Panc1 (cell line): ENCODE measurements at places on chromosomes 12 and 14. TPM values are rescaled to one million over a fixed set of nuclear protein-coding genes. Genes with fewer than 3 reads are reported as not detected.

DNA sequence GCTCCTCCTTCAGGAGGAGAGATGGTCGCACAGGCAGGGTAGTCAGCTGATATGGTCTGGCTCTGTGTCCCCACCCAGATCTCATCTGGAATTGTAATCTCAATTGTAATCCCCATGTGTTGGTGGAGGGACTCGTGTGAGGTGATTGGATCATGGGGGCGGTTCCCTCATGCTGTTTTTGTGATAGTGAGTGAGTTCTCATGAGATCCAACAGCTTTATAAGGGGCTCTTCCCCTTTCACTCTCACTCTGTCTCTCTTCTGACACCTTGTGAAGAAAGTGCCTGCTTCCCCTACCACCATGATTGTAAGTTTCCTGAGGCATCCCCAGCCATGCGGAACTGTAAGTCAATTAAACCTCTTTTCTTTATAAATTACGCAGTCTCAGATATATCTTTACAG is 218.9 kb upstream of the TMTC1 start:
- no peak overlapping the region for H3K27ac ChIP-seq
- no peaks in the 10 kb centered on the region for H3K4me1 ChIP-seq
- H3K36me3 ChIP-seq, result no peaks in the 10 kb centered on the region
- no peaks in the 10 kb centered on the region for H3K27me3 ChIP-seq
- no peak for DNase-seq
- no peak overlapping the region for H3K4me3 ChIP-seq

DNA sequence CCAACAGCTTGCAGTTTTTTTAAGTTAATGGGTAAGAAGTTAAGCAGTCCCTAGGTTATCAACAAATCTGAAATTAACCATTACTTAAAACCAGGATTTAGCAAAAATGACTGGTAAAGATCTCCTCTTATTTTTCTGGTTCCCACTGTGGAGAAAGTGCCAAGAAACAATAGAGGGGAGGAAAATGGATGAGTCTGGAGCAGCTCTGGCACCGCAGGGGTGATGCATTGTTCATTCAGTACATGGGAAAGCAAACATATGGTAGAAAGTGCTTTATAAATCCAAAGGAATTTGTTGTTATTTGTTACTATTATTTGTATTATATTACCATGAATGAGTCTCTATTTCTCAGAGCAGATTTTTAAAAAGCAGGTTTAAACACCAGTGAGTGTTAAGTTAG is 92.2 kb downstream of the DYRK2 start:
- H3K4me3 ChIP-seq, result no peak overlapping the region
- H3K4me1 ChIP-seq, result no peaks in the 10 kb centered on the region
- no peak overlapping the region for H3K27ac ChIP-seq
- H3K36me3 ChIP-seq, result no peaks in the 10 kb centered on the region

DNA sequence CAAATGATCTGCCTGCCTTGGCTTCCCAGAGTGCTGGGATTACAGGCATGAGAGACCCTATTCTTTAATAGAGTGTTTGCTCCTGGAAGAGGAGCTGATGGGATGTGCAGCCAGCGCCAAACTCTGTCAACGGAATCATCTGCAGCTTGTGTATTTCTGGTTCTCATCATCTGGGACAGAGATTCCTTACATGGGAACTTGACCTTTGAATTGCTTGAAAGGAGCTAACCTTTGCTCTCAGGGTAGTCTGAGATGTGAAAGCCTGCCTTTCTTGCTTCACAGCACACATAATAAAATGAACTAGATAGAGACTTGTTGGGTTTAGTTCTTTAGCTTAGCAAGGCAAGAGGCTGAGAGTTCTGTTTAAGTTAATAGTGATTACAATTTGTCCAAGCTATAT is 120.0 kb downstream of the OTOGL start:
- DNase-seq, result no peak
- no peak overlapping the region for H3K4me3 ChIP-seq
- no peaks in the 10 kb centered on the region for H3K36me3 ChIP-seq
- H3K27me3 ChIP-seq, result no peaks in the 10 kb centered on the region

Gene CD163
- 0.64 TPM for total RNA-seq

Gene OR10A7
- total RNA-seq, result not detected

Gene TECPR2
- 15.5 TPM for total RNA-seq

Gene CACNA1C
- total RNA-seq, result 0.03 TPM

DNA sequence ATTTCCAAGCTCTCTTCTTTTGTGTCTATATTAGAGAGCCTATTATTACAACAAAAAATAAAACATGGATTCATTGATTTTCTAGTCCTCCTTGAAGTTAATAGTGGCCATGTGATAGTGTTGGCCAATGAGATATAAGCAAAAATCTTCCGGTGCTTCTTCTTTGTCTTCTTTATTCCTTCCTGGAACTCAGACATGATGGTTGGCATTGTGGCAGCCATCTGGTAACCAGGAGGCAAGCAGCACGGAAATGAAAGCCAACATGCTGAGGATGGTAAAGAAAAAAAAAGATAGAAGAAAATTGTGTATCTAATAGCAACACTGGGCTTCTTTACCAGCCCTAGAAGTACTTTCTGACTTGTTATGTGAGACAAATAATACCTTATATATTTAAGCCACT is 50.8 kb upstream of the SEL1L start:
- no peaks in the 10 kb centered on the region for H3K36me3 ChIP-seq
- DNase-seq, result no peak
- H3K4me1 ChIP-seq, result no peaks in the 10 kb centered on the region
- H3K27ac ChIP-seq, result no peak overlapping the region
- H3K4me3 ChIP-seq, result no peak overlapping the region

GRCh38 chr14:29030970-29031369 is 264.4 kb downstream of the FOXG1 start:
- H3K27me3 ChIP-seq, result no peaks in the 10 kb centered on the region
- no peak for DNase-seq
- no peaks in the 10 kb centered on the region for H3K4me1 ChIP-seq
- no peaks in the 10 kb centered on the region for H3K36me3 ChIP-seq
- no peak overlapping the region for H3K4me3 ChIP-seq

Gene NYNRIN
- 0.31 TPM for total RNA-seq

GRCh38 chr14:77220246-77221017 is 38.8 kb downstream of the TMEM63C start:
- H3K27me3 ChIP-seq, result no peaks in the 10 kb centered on the region
- no peak overlapping the region for H3K4me3 ChIP-seq
- 0 out of 2 replicates have a peak, but pooled peaks cover 2% of the 10 kb centered on the region for H3K4me1 ChIP-seq
- H3K27ac ChIP-seq, result no peak overlapping the region

Gene CLEC2A
- total RNA-seq, result not detected

Gene SAMD15
- total RNA-seq, result 1.4 TPM

DNA sequence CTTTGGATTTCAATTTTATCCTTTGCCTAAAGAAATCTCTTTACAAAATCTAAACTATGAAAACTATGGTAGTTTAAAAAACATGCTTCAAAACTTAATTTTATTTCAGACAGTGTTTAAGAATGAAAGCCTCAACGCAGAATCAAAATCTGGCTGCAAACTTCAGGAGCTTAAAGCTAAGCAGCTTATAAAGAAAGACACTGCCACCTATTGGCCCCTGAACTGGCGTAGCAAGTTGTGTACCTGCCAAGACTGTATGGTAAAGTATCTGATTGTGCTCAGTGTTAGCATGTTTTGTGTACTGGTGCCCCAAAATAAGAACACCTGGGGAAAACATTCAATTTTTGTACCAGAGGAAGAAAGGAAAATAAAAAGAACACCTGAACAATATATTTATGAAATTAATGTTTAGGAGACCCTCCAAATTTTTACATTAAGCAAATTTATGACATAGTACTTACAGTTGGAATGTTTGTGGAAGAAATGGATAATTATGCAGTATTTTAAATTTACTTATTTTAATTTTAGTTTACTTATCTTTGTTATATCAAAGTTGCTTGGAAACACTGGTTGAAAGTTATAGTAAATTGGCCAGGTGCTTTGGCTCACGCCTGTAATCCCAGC is 12.2 kb downstream of the UBR7 start:
- H3K36me3 ChIP-seq, result peaks cover 5% of the 10 kb centered on the region
- H3K4me3 ChIP-seq, result no peak overlapping the region
- no peaks in the 10 kb centered on the region for H3K4me1 ChIP-seq
- DNase-seq, result no peak

Gene TEX22
- 2.9 TPM for total RNA-seq

- no peak overlapping the region for H3K27ac ChIP-seq
- no peaks in the 10 kb centered on the region for H3K27me3 ChIP-seq
- H3K4me1 ChIP-seq, result no peaks in the 10 kb centered on the region
- DNase-seq, result no peak
Observed at GRCh38 chr14:33810308-33810707, 140.6 kb downstream of the EGLN3 start.

DNA sequence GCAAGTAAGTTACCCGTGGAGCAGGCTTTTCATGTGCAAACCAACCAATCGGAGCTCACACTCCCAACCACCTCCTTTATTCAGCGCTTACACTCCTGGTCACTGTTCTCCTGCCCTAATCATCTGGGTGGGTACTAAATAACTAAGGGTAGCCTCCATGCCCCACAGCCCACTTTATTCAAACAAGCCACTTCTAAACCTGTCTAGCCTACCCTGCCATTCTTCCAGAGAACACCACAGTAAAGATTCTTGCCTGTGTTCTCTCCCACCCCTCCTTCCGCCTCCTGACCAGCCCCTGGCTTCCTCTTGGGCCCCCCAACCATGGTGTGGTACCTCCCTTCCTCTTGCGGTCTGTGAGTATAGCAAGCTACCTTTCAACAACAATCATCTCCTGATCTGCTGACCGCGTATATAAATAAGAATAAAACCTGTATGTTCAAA is 581.9 kb downstream of the VRK1 start:
- H3K36me3 ChIP-seq, result no peaks in the 10 kb centered on the region
- no peak overlapping the region for H3K27ac ChIP-seq

- no peak overlapping the region for H3K27ac ChIP-seq
- no peaks in the 10 kb centered on the region for H3K4me1 ChIP-seq
- no peaks in the 10 kb centered on the region for H3K27me3 ChIP-seq
- no peaks in the 10 kb centered on the region for H3K36me3 ChIP-seq
- no peak overlapping the region for H3K4me3 ChIP-seq
- DNase-seq, result no peak
Observed at GRCh38 chr14:52607061-52607460, 54.4 kb downstream of the GPR137C start.

- H3K4me3 ChIP-seq, result no peak overlapping the region
- no peaks in the 10 kb centered on the region for H3K27me3 ChIP-seq
- no peaks in the 10 kb centered on the region for H3K36me3 ChIP-seq
- DNase-seq, result no peak
- no peak overlapping the region for H3K27ac ChIP-seq
Observed at GRCh38 chr12:92030618-92031017, 115.0 kb downstream of the BTG1 start.

Gene ENDOU
- not detected for total RNA-seq

Gene SAMD4A
- 15.2 TPM for total RNA-seq

Gene KIF26A
- 4.4 TPM for total RNA-seq

DNA sequence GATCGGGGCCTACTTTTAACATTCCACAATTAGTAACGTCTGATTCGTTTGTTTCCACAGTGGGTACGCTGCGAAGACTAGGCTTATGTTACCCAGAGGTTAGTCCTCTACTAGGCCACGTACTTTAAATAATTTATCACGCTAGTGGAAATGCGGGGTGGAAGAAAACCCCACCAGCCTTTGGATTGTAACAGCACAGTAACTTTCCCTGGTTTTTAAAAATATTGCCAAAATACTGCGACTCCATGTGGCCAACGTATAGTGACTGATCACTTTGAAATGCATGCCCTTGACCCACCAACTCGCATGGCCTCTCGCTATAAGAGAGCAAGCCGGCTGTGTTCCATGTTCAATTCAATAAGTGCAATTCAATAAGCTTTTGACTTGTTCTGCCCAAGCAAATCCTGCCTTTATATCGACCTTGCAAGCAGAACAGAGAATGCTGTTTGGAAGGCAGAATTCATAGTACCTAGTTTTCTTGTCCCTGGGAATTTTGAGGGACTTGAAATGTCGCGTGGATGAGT is 882 bp upstream of the GTF2A1 start:
- peak overlapping the region; percentile 70 for H3K4me3 ChIP-seq
- H3K27me3 ChIP-seq, result no peaks in the 10 kb centered on the region
- peak; percentile 5 for DNase-seq
- H3K27ac ChIP-seq, result peak overlapping the region; percentile 91

DNA sequence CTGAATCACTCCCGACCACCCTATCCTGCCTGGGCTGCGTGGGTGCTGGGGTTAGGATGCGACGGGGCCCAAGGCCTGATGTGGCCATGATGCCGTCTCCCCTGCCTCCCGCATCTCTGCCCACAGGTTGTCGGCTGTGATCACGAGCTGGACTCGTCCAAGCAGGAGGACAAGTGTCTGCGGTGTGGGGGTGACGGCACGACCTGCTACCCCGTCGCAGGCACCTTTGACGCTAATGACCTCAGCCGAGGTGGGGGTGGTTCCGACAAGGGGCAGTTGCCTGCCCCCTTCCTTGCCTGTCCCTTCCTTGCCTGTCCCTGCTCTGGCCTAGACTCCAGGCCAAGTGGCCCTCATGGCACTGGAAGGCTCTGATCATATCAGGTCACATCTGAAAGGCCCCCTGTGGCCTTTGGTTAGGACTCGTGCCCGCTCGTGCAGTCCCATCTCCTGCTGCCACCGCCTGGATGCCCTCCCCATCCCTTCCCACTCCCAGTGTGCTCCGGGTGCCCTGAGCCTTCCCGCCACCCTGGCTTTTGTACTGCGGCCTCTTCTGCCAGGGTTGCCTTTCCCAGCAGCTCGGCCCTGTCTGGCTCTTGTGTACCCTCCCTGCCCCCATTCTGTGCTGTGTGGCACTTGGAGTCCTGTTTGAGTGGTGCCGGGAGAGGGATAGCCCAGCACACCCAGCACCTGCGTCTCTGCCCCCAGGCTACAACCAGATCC is 13.6 kb downstream of the PAPLN start:
- H3K36me3 ChIP-seq, result no peaks in the 10 kb centered on the region
- no peak overlapping the region for H3K27ac ChIP-seq
- H3K4me1 ChIP-seq, result peaks cover 5% of the 10 kb centered on the region; the same call in 1 of the 2 replicates
